RWPE2 (cell line): ENCODE measurements at places on chromosomes 7 and 10.

DNA sequence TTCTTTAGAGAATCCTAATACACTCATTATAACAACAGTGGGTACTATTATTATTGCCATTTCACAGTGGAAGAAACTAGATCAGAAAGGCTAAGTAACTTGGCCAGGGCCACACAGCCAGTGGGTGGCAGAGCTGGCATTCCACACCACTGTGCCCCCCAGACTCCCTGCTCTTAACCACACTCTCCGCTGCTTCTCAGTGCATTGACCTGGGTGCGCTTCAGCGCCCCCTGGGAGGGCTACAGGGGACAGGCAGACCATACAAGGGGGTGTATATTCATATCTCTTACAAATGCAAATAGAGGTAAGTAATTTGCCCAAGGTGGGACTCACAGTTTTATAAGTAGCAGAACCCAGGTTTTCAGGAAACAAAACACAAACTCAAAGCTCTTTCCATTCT, 77.0 kb upstream of the NMT2 start:
- H3K36me3 ChIP-seq = no peaks in the 10 kb centered on the region
- no peaks in the 10 kb centered on the region for H3K27me3 ChIP-seq
- H3K4me1 ChIP-seq = no peaks in the 10 kb centered on the region
- H3K27ac ChIP-seq = no peak overlapping the region
- DNase-seq = no peak
- no peak overlapping the region for H3K4me3 ChIP-seq

DNA sequence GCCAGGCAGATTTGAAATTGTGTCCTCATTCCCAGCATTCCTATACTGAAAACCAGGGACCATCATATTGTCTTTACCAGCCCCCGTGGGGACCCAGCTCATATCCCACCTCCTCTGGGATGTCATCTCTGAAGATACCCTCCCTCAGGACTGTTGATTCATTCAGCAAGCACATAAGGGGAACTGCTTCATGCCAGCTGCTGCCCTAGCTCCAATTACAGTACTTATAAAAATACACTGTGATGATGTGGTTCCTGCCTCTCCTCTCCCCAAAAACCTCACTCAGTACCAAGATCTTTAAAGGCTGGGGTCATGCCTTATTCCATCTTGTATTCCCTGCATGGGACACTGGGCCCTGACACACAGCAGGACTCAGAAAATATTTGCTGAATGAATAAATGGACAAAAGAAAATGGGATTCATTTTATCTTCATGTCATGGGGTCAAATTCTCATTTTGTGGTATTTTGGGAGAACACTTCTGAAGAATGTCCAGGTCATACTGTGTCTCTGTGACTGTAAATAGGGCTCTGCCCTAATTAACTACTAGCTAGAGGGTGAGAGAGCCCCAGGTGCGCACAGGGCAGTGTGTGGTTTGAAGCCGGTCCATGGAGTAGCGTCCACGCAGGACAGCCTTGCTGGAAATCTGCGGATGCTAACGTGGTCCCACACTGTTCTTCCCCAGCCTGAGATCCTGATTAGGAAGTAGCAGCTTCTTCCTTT, 29.0 kb upstream of the DAGLB start:
- peaks cover 91% of the 10 kb centered on the region for H3K36me3 ChIP-seq
- no peak for DNase-seq
- no peak overlapping the region for H3K27ac ChIP-seq
- peaks cover 3% of the 10 kb centered on the region for H3K4me1 ChIP-seq
- H3K4me3 ChIP-seq = no peak overlapping the region
- H3K27me3 ChIP-seq = no peaks in the 10 kb centered on the region

- no peaks in the 10 kb centered on the region for H3K27me3 ChIP-seq
- H3K27ac ChIP-seq = no peak overlapping the region
- no peaks in the 10 kb centered on the region for H3K4me1 ChIP-seq
- H3K36me3 ChIP-seq = no peaks in the 10 kb centered on the region
- DNase-seq = no peak
- H3K4me3 ChIP-seq = no peak overlapping the region
Observed at GRCh38 chr7:127487381-127487780, 94.9 kb upstream of the ZNF800 start.

- H3K27ac ChIP-seq = no peak overlapping the region
- H3K4me3 ChIP-seq = no peak overlapping the region
- peaks cover 4% of the 10 kb centered on the region for H3K27me3 ChIP-seq
- DNase-seq = no peak
Observed at GRCh38 chr7:131786204-131786603, 229.8 kb upstream of the PODXL start.

- no peak overlapping the region for H3K4me3 ChIP-seq
- no peaks in the 10 kb centered on the region for H3K4me1 ChIP-seq
- DNase-seq = no peak
Observed at GRCh38 chr7:153245809-153246208, 486.3 kb downstream of the ACTR3B start.

DNA sequence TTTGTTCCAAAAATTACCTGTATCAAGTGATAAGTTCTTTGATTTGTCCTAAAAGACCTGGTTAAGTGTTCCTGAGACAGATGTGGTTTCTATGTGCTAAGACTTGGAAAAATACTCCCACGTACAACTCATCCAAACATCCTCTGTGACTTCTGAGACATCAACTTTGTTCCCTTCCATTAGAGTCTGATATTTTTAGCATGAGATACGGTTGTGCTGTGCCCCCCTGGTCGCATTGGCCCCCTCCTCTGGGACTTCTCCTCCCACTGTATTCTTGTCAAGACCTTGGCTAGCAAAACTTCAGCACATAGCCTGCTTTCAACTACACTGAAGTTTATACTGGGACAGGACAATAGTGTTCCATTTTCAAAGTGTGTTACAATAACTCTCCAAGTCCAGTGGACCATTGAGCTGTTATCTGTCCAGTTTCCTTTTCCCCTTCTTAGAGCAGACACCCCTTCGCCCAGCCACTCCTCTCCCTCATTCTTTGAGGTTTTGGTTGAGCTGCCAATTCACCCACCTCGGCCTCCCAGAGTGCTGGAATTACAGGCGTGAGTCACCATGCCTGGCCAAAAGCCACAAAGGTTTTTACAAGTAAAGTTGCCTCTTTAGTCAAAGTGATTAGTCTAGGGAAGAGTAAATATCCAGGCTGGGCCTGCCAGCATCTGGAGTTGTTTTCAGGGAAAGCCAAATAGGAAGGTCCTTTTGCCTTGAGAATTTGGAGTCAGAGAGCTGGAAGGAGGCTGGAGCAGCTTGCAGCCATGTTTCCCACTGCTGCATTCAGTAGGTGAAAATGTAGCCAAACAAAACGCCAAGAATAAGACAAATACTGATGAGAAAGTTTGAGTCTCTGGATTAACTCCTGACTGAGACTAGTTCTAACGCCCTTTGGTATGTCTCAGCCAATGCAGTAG, 17.8 kb upstream of the PDLIM1 start:
- H3K36me3 ChIP-seq = no peaks in the 10 kb centered on the region
- peaks cover 24% of the 10 kb centered on the region for H3K4me1 ChIP-seq
- H3K27ac ChIP-seq = peak overlapping the region; percentile 46
- H3K4me3 ChIP-seq = no peak overlapping the region
- DNase-seq = peak; percentile 92
- H3K27me3 ChIP-seq = no peaks in the 10 kb centered on the region

DNA sequence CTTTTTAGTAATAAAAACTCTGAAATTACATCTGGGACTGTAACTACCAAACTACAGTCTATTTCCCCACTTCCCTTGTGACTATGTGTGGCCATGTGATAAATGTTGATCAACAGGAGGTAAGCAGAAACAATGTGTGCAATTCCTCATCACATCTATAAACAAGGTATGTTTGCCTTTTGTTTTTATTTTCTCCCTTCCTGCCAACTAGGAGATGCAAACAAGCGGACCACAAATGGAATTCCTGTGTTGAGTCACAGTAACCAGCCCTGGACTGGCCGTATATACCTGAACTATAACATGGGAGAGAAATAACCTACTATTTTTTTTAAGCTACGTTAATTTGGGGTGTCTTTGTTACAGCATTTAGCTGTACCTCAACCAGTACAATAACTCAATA, 52.5 kb downstream of the SCRN1 start:
- H3K4me3 ChIP-seq = no peak overlapping the region
- H3K27me3 ChIP-seq = no peaks in the 10 kb centered on the region
- H3K4me1 ChIP-seq = no peaks in the 10 kb centered on the region
- no peak for DNase-seq
- no peak overlapping the region for H3K27ac ChIP-seq

GRCh38 chr10:97580421-97581367, 3.5 kb upstream of the HOGA1 start:
- no peaks in the 10 kb centered on the region for H3K27me3 ChIP-seq
- no peak for DNase-seq
- no peak overlapping the region for H3K27ac ChIP-seq
- peaks cover 8% of the 10 kb centered on the region for H3K4me1 ChIP-seq
- no peak overlapping the region for H3K4me3 ChIP-seq

- H3K27me3 ChIP-seq = no peaks in the 10 kb centered on the region
- H3K4me3 ChIP-seq = no peak overlapping the region
- no peak for DNase-seq
- H3K4me1 ChIP-seq = no peaks in the 10 kb centered on the region
- no peak overlapping the region for H3K27ac ChIP-seq
- no peaks in the 10 kb centered on the region for H3K36me3 ChIP-seq
Observed at GRCh38 chr10:10492420-10492819, 525.3 kb upstream of the CELF2 start.

DNA sequence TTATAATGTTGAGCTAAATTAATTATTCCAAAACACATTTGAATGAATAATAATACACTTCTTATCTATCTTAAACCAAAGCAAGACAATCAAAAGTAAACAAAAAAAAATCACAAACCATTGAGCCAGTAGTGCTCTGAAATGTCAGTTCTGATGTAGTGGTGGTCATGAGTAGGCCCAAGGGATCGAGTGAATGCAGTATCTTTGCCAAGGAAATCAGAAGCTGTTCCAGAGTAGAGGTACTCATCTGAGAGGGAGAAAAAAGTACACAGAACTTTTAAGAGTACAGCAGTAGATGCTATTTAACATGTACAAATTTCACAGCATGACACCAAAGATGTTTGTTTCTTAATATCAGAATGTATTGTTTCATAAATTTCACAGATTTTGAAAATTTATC, 121.5 kb downstream of the SEMA3D start:
- no peak overlapping the region for H3K27ac ChIP-seq
- no peak for DNase-seq

GRCh38 chr7:69932034-69932628, 333.9 kb downstream of the AUTS2 start:
- H3K36me3 ChIP-seq = no peaks in the 10 kb centered on the region
- H3K27me3 ChIP-seq = no peaks in the 10 kb centered on the region
- no peaks in the 10 kb centered on the region for H3K4me1 ChIP-seq

DNA sequence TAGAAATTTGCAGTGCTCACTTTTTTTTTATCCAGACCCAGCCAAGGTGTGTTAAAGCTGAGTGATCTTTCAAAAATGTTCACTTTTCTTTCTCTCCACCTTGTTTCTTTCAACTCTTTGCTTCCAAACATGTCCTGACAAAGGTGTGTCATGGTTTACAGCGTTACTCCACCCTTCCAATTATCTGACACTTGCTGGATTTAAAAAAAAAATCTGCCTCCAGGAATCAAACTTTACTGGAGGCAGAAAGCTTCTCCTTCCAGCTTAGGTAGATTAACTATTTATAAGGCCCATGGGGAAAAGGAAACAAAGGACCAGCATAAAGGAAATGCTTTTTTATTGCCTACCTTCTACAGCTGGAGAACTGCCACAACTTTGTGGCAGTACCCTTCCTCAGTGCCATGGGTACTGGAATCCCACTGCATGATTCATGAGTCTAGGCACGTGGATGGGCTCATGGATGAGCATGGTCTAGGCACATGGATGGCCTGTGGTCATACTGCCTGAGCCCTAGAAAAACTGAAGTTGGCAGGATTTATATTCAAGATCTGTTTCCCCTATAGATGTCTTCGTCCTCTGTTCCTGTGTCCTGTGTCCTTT, at the start of gene COL17A1:
TSS of gene COL17A1 (minus strand) at position 80 of the 600 bp plus-strand sequence. CDS start 5,207 bp downstream, outside the sequence.
- peak within 1 kb of the TSS; percentile 42 for H3K4me3 ChIP-seq
- H3K27ac ChIP-seq = peak within 1 kb of the TSS; percentile 96
- no peaks in the 10 kb centered on the region for H3K27me3 ChIP-seq
- H3K36me3 ChIP-seq = peaks cover 32% of the 10 kb centered on the region

DNA sequence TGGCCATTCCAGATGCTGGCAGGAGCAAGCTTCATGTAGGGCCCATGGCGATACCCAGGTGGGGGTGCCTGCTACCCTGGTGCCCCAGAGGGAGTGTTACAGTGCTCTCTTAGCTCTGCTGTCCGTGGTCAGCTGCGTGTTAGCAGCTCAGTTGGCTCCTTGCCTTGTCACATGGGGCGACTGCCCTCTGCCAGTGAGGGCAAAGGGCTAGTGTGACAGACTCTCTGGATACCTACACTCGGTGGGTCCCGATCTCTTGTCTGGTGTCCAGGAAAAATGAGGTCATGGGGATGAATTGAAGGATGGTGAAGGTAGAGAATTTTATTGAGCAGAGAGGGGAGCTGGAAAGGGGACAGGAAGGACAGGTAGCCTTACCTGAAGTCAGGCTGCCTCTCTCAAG, 152.2 kb downstream of the CYP26A1 start:
- no peaks in the 10 kb centered on the region for H3K36me3 ChIP-seq
- H3K4me3 ChIP-seq = no peak overlapping the region
- no peak overlapping the region for H3K27ac ChIP-seq
- DNase-seq = no peak

DNA sequence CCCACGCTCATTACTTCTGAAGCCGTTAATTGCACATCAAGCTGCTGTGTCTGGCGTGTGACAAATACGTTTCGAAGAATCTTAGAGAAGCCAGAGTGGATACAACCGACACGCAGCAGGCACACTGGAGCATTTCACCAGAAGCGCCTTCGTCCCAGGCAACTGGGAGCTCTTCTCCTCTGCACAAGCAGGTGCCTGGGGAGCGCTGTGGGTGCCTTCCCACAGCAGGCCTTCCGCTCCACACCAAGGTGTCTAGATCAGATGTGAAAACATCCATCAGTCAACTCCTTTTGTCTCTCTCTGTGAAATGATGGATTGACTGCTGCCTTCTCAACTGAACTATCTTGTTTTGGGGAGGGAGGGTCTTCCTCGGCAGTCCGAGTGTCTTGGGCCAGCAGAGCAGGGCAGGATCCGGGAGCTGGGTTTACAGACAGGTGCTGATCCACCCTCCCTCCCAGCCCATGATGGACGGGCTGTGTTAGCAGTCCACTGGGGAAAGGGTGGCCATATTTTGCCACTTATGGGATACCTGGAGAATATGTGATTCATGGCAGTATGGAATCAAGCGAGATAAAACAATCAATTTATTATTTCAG, 326.3 kb downstream of the TCERG1L start:
- H3K27me3 ChIP-seq = no peaks in the 10 kb centered on the region
- H3K36me3 ChIP-seq = no peaks in the 10 kb centered on the region
- H3K4me1 ChIP-seq = no peaks in the 10 kb centered on the region
- no peak for DNase-seq
- no peak overlapping the region for H3K27ac ChIP-seq
